ENCODE measurements at places on chromosomes 7 and 10.

- no peak for DNase-seq
Observed at GRCh38 chr10:48458662-48459048, 146.2 kb downstream of the ARHGAP22 start.

DNA sequence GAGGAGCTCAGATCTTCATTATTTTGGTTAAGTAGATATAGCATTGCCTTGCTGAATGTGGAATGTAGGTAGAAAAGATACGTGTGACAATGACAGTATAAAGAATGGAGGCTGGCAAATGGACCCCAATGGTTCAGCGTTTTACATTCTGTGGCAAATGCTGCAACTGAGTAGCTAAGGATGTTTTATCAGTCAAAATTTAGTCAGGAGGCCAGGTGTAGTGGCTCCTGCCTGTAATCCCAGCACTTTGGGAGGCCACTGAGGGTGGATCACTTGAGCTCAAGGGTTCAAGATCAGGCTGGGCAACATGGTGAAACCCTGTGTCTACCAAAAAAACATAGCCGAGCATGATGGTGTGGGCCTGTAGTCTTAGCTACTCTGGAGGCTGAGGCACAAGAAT, 120.5 kb upstream of the GHITM start:
- no peak for DNase-seq

GRCh38 chr7:74561898-74562613, 95.5 kb upstream of the GTF2I start:
- no peak for DNase-seq

GRCh38 chr7:134279898-134280297, 36.8 kb downstream of the SLC35B4 start:
- DNase-seq, result no peak

GRCh38 chr7:135178364-135178763, 7.9 kb upstream of the CYREN start:
- DNase-seq, result no peak

- DNase-seq, result no peak
Observed at GRCh38 chr7:107321611-107322010, 148.2 kb upstream of the GPR22 start.

All from right hindlimb (tissue), 1 donor.